ENCODE measurements at places on chromosomes 4 and X.
A peak's percentile ranks its signal among the peaks of the same experiment; 100 is the strongest.

- no peak for DNase-seq
Measured at GRCh38 chrX:133794126-133794525, 191.3 kb downstream of the GPC3 start.

- DNase-seq = no peak
Measured at GRCh38 chr4:8093587-8094274, 64.9 kb downstream of the ABLIM2 start.

GRCh38 chrX:32155044-32155638, 1056.2 kb downstream of the DMD start:
- DNase-seq = peak; percentile 1

GRCh38 chr4:69576251-69576877, 63.1 kb downstream of the UGT2A2 start:
- DNase-seq = no peak

- DNase-seq = no peak
Measured at GRCh38 chrX:136773648-136774047, 7.1 kb downstream of the ARHGEF6 start.

- no peak for DNase-seq
Measured at GRCh38 chrX:134137341-134137740, 99.6 kb upstream of the CCDC160 start.

DNA sequence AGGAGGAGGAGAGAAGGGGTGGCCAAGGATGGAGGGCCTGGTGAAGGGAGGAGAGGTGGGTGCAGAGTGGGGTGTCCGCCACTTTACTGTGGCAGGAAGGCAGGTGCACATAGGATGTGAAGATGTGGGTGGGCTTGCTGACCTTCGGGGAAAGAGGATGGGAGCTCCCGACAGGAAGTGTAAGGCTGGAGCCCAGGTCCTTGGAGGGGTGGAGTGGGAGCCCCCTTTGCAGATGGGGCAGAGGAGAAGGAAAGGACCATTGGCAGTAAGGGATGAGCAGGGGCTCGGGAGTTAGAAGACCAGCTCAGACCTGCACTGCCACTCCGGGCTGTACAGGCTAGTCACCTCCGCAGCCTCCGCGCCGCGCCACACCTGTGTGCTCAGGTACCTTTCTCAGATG, 89.5 kb downstream of the EVC start:
- DNase-seq = no peak

DNA sequence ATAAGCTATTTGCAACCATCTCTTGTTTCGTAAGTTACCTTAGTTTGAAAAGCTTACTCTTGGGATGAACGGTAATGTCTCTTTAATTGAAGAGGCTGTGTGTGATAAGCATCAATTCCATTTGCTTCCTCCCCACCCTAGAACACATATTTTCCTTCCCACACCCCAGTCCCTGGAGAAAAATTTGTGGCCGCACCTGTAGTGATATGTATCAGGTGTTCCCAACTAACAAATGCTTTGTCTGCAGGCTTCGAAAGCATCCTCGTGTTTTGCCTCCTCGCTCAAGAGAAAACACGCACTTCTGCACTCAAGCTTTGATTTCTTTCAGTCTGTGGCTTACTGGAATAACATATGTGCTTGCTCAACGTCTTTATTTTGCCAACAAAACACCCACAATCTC, 143.8 kb upstream of the OTUD4 start:
- no peak for DNase-seq

GRCh38 chr4:135267148-135267865, 1065.7 kb upstream of the PABPC4L start:
- no peak for DNase-seq

- no peak for DNase-seq
Measured at GRCh38 chr4:184854673-184855072, 28.9 kb upstream of the ACSL1 start.

DNA sequence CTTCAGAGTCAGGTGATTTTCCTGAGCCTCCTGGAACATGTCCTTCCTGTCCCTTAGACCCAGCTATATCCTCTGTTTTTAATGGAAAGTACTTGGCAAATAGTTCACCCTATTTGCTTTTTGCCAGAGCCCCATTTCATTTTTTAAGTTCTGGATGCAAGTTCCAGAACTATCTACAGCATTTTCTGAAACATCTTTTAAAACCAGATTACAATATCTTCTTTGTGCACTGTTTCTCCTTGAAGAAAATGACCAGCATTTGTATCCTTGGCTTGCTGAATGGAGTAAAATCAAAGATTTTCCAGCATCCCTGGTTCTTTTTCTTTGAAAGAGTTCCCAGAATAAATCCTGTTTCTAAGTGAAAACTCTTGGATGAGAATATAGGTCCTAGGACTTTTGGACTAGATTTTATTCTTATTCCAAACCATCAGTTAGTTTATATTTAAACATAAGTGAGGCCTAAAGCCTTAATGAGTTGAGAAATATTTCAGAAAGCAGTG, 224.3 kb downstream of the ANK2 start:
- DNase-seq = no peak

DNA sequence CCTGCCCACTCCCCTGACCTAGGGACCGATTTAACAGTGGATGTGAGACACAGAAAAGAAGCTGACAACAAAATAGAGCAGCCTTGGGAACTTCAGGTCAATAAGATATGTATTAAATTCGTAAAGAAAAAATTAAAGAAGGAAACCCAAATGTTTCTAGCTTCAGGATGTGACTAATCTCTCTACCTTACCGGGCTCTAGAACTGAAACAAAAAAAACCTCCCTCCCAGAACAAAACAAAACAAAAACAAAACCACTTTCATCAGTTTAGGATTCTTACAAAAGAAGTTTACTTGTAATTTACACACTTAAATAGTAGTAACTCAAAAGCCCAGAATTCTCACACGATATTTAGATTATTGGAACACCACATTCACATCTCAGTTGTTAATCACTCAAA, 185.8 kb upstream of the RPS6KA3 start:
- no peak for DNase-seq

DNA sequence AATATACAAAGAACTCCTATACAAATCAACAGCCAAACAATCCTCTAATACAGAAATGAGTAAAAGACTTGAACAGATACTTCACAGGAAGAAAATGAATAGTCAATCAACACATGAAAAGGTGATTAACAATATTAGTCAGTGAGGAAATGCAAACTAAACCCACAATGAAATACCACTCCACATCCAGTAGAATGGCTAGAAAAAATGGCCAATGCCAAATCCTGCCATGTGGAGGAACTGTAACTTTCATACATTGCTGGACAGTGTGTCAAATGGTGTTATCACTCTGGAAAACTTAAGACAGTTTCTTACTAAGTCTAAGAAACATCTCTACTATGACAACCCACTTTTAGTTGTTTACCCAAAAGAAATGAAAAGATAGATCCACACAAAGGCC, 59.5 kb downstream of the NSG1 start:
- DNase-seq = no peak

DNA sequence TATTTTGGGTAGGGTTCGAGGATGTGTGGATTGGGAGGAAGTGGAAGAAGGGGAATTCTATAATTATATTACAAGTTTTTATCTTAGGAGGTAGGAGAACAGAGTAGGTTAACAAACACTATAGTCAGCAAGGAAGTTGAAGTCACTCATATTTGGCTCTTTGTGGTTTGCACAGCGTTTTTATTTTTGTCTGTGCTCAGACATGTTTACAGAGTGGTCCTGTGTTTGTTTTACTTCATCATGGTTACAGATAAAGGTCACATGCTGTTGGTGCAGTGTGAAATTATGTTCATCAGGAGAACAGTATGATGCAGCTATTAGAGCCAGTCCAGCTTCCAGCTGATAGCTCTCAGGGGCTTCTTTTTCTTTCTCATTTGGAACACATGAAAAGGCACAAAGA, 299.9 kb upstream of the SFRP2 start:
- no peak for DNase-seq

DNA sequence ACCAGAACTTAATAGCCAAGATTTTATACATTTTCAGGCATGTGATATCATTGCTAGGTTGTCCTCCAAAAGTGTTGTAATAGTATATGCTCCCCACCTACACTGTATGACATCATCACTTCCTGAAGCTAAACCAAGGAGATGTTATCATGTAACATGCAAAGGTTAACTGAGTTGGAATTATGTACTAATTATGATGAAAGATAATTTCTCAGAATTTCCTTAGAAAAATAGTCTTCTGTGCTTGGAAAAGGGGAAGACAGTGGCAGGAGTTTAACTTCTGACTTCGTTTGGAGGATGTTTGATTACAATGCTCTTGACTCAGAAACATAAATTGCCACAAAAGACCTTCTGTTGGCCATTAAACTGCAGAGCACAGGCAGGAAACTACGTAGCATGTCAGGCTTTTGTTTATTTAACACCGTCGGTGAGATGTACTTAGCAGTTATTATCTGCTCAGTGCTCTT, 83.6 kb upstream of the GUCY1A1 start:
- no peak for DNase-seq

DNA sequence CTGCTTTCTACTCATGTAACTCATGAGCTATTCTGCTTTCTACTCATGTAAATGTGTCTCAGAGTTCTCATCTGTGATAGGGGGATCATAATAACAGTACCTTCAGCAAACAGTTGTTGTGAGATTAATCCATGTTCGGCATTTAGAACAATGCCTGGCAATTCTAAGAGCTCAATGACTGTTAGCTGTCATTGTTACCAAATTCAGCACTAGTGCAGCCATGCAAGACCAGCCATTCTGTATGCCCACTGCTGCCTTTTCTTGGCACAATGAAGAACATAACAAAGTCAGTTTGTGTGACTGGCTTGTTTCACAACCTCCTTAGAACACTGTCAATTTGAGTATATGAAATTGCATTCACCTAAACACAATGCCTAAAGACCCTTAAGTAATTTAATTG, 163.2 kb downstream of the ANK2 start:
- no peak for DNase-seq

DNA sequence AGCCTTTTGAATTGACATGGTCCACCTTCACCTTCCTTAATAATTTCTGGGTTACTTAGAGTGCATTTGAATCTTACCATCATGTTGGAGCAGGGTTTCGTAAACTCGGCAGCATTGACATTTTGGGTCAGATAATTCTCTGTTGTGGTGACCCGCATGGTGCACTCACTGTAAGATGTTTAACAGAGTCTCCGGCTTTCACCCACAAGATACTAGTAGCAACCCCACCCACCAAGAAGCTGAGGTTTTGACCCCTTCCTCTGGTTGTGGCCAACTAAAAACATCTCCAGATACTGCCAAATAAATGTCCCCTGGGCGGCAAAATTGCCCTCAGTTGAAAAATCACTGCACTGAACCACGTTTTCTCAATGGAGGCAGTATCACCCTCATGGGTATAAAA, 62.7 kb downstream of the CHST7 start:
- no peak for DNase-seq

GRCh38 chrX:140065961-140066662, 100.8 kb upstream of the CXorf66 start:
- no peak for DNase-seq

GRCh38 chrX:55342533-55343501, 78.1 kb upstream of the PAGE3 start:
- no peak for DNase-seq

- DNase-seq = no peak
Measured at GRCh38 chrX:46758163-46758955, 559 bp downstream of the SLC9A7 start.
